MCF 10A (cell line): ENCODE measurements at places on chromosomes 7 and 10.

DNA sequence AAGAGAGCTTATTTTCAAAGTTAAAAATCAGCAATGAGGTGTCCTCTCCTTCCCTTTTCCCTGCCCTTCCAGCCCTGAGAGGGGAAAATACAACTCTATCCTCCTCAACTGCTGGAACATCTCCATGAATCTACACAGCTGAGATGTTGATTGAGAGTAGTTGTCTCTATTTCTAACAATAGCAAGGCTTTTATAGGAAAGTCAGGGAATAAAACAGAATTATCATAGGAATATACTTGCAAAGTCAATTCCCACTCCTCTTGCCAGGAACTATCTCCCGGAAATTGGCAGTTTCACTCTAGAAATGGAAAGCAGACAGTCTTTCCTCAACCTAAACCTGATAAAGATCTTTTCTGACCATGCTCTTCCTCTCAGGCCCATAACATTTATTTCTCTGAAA lies 8.8 kb downstream of the HGF start:
- DNase-seq: no peak

- no peak for DNase-seq
Observed at GRCh38 chr7:155722936-155723335, 78.5 kb downstream of the RBM33 start.

GRCh38 chr7:16114633-16115032 lies 306.7 kb downstream of the CRPPA start:
- DNase-seq: peak; percentile 39

DNA sequence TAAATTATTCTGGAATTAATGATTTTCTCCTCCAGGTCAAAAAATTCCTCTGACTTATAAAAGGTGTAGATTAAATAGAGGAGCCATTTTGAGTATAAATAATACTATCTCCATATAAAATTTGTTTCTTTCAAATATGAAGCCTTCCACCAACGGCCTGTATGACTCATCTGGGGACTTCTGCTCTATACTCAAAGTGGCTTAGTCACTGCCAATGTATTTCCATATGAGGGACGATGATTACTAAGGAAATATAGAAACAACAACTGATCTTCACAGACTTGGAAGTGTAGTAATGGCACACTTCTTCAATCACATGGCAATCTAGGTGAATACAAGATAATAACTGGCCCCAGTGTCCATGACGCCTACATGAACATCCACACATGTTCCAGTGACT lies 335.6 kb upstream of the HGF start:
- DNase-seq: peak; percentile 17

GRCh38 chr10:44769450-44769849 lies 141.7 kb upstream of the TMEM72 start:
- no peak for DNase-seq

DNA sequence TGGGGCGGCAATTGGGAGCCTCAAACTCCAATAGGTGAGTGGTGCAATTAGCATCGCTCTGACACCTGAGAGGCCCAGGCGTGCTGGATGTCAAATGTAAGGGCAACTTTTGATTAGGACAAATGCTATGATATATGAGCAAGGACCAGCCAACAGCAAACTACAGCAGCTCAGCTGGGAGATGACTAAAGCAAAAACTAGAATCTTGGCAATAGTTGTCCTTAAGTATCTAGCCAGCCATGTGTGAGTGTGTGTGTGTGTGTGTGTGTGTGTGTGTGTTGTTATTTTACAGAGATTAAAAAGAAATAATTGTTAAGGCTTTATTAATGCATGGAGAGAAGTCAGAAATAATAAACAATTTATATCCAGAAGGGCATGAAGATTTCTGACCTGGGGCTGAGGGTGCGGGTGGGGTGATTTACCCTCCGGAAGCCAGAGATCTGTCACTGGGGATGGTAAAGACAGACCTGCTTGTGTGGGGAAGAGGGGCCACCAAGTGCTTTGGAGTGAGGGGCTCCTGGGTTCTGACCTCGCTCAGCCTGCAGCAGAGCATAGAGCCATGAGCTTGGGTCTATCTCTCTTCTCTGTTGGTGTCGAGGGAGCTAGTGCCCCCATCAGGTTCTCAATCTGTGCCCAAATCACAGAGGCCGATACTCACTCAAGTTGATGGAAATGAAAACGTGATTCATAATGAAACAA lies 77.3 kb downstream of the EMX2 start:
- DNase-seq: no peak

DNA sequence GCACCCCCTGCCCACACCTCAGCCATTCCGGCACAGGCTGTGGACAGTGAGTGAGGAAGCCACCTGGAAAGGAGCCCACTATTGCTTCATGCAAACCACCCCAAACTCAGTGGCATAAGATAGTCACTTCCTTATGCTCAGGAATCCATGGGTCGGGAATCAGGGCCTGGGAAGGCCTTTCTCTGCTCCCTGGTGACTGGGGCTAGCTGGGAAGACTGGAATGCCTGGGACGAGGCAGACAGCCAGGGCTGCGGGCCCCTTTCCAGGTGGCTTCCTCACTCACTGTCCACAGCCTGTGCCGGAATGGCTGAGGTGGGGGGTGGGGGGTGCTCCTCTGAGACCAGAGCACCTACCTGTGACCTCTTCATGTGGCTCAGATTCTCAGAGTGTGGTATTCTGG lies 74.1 kb upstream of the GRB10 start:
- no peak for DNase-seq

GRCh38 chr10:46169736-46170135 lies 117.1 kb upstream of the ANTXRL start:
- no peak for DNase-seq

GRCh38 chr10:113037218-113037617 lies 87.2 kb downstream of the TCF7L2 start:
- no peak for DNase-seq

- DNase-seq: peak; percentile 38
Observed at GRCh38 chr7:93147363-93147762, 822 bp downstream of the SAMD9L start.

- DNase-seq: peak; percentile 51
Observed at GRCh38 chr10:68406111-68406814, 814 bp downstream of the RUFY2 start.

DNA sequence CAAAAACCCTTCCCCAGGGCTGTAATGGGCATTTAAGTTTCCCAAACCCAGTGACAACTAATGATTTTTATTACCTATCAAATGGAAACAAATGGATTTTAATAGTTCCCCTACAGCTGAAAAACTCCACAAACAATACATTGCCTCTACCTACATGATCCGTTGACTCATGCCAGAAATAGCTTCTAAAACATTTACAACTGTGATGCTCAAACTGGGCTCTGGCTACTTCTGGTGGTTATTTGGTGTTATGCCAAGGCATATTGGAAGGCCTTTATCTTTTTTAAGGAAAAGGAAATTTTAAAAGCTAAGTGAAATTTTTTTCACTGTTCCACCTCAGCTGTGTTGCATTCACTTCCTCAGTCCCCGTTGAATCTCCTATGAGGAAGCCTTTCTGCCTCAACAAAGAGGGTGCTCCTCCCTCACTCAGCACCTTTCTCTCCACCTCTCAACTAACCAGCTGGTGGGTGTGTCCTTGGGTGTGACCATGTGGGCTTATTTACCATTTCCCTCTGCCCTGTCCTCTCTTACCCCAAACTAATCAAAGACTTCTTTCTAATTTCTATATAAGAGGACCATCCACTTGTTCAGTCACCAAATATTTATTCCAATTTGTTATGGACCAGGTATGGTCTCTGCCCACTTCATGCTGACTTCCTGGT lies 82.9 kb downstream of the PRTFDC1 start:
- DNase-seq: no peak

- DNase-seq: no peak
Observed at GRCh38 chr7:119572132-119572531, 700.8 kb upstream of the KCND2 start.

DNA sequence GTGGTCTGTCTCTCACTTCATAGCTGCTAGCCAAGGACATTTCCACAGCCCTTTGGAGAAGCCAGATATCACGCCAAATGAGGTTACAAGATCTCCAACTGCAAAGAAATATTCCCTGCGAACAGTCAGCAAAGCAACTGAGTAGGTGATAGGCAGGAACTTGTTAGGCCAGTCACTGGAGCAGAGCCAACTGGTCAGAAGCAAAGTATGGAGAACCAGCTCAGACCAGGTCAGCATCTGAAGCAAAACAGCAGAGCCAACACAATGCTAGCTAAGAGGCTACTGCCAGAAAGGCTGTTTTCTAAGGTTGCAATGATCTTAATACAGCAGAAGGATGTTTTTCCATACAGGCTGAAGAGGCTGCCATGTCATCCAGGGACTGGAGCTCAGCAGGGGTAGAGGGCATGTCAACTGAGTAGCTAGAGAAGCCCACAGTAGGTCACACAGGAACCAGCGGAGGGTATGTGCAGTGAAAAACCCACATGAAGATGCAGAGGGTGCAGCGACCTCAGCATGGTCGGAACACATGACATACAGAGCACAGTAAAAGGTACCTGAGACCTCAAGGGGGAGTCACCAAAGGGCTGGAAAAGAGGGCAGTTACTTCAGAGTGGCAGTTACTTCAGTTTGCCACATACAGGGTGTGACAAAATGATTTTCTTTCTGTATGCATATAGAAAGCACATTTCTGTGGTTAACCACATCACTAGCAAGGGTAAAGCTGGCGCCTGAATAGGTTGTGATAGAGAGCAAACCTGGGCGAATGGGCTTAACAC lies 8.9 kb downstream of the SEC31B start:
- DNase-seq: no peak

- no peak for DNase-seq
Observed at GRCh38 chr10:17212802-17213221, 11.3 kb upstream of the TRDMT1 start.

- no peak for DNase-seq
Observed at GRCh38 chr10:105017116-105017515, 376.0 kb downstream of the SORCS3 start.

- DNase-seq: no peak
Observed at GRCh38 chr7:140640727-140641523, at the start of gene DENND2A. DENND2A (minus strand) TSS chr7:140640813; CDS start chr7:140602397, 38,416 bp downstream.

DNA sequence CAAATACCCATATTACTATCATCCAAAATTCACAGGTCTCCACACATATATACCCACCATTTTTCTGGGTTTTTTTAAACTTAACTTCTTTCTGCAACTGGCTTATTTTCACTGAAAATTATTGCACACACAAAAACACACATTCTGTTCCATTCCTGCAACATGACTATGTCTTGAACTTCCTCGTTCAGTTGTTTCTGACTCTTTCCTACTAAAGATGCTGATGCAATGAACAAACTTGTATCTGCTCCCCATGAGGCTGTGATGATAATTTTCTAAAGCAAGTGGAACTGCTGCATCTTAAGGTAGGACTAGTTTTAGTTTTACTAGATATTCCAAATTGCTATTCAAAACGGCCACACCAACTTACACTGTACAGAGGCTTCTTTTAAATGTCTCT lies 77.7 kb downstream of the OSBPL3 start:
- no peak for DNase-seq

DNA sequence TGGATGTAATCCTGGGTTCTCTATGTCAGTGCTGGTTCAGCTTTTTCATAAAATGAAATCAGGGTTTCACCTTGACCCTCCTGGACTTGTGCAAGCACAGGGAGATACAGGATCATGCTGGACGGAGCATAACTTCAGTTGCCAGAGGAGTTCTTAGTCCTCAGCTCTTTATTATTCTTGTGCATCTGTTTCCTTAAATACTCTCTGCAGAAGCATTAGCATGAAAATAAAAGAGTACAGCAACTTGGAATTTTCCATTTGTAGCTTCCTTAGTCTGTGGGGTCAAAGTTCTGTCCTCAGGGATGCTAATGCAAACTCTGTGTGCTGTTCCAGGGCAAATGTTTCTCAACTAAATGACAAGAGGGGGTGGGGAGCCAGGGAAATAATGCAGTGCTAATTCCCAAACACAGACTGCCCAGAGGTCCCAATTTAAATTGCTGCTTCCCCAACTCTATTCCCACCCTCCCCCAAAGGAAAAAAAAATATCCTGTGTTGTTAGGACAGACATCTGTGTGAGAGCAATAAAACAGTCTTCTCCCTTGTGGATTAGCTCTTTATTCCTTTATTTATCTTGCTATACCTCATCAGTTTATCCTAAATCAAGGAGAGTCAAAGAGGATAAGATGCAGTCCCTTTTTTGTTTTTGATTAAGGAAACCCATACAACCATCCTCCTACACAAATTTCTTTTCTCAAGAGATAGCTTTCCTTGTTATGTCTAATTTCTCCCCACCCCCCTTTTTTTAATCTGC lies 905.0 kb downstream of the LRMDA start:
- no peak for DNase-seq
